Right cardiac atrium (tissue), 5 donors: ENCODE measurements at places on chromosomes 4 and X. TPM values are rescaled to one million over a fixed set of nuclear protein-coding genes. Genes with fewer than 3 reads are reported as not detected.

GRCh38 chr4:17780501-17781299, 721 bp downstream of the FAM184B start:
- no peak for DNase-seq

The TXK gene
- 1.0 TPM for total RNA-seq

The TDO2 gene
- total RNA-seq, result not detected

- no peak for DNase-seq
These were observed 32.4 kb downstream of the IGFBP7 start for GRCh38 chr4:57077550-57078343.

DNA sequence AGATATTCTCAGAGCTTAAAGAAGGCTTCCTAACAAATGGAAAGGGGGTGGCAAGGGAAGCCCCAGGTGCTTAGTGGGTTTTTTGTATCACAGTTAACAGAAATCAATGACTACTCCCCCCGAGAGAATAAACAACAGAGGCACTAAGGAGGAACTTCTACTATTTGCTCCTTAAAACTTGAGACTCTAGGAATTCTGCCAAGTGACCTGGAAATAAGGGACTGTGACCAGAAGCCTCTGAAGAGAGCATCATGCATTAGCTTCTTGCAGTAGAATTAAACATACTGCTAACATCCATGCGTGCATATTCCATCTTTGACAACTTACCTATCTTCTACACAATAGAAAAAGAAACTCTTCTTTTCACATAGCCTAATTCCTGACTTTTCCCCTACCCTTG, 86.8 kb downstream of the CAMK2D start:
- DNase-seq, result no peak

The NSD2 gene
- 44.4 TPM for total RNA-seq

DNA sequence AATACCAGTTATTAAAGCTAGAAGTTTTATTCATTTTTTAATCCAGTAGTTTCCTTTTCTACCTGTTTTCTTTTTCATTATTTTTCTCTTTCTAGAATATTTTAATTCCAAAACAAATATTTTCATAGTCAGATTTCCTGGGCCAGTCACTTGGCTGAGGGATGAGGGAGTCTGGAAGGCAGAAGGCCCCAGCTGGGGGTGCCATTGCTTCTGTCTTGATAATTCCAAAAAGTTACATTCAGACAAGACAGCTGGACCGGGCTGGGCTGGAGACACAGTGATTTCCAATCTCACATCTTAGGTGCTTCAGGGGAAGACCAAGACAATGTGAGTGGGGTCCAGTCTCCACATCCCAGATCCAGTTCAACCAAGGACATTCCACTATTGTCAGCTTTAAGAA, 263.5 kb downstream of the TMA16 start:
- DNase-seq, result no peak

GRCh38 chr4:10521424-10521823, 64.2 kb upstream of the ZNF518B start:
- DNase-seq, result no peak

DNA sequence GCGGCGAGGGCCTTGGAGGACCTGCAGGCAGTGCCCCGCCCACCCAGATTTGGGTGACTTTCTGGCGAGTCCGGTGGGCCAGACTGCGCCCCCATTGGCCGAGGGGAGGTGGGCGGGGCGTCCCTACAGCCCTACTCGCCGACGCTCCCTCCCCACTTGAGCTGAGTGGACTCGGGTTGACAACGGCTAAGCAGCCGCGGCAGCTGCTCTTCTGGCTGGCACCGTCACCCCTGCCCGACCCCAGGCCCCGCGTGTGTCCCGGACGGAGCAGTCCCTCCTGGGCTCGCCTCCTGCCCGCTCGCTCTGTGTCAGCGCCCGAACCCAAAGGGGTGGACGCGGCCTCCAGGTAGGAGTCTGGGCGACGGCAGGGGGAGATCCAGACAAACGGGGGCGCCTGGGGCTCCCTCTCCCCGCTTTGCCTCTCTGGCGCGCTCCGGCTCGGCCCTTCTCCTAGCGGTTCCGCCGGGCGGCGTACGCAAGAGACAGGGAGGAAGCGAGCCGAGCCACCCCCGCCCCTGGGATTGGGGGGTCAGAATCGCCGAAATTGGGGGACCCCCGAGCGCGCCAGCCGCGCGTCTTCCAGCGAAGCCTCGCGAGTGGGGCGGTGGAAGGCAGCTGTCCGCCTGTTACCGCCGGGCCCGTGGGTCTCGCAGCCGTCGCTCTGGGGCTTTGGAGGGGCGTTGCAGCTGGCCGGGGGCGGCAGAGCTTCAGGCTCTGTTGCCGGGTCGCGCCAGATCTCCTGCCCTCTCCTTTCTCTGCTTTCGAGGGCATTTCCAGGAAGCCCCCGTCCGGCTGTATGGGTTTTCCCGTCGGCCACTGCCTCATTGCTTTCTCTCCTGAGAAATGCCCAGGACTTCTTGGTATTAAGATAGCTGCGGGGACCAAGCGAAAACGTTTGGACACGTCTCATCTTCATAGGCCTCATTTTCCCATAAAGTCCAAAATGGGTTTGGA, 46.3 kb downstream of the STARD8 start:
- peak; percentile 90 for DNase-seq

DNA sequence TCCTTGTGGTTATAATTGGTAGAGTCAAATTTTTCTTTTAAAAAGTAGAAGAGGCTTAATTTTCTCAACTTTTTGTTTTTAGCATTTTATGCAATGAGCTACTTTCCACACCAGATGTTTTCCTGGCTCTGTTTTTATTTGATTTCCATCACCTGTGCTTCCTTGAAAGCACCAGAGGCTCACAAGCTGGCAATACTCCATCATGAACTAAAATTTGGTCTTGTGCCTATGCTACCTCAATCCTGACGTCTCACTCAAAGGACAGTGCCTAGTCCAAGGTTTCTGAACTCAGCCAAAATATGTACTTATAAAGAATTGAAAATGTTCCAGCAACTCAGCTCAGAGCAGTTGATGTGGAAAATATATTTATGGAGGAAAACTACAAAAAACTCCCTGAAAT, 914.0 kb upstream of the PRKX start:
- DNase-seq, result no peak

The DCAF4L1 gene
- 0.42 TPM for total RNA-seq

The UNC5C gene
- total RNA-seq, result 4.0 TPM

- DNase-seq, result peak; percentile 79
These were observed 32.8 kb downstream of the TMEM131L start for GRCh38 chr4:153499005-153499404.

DNA sequence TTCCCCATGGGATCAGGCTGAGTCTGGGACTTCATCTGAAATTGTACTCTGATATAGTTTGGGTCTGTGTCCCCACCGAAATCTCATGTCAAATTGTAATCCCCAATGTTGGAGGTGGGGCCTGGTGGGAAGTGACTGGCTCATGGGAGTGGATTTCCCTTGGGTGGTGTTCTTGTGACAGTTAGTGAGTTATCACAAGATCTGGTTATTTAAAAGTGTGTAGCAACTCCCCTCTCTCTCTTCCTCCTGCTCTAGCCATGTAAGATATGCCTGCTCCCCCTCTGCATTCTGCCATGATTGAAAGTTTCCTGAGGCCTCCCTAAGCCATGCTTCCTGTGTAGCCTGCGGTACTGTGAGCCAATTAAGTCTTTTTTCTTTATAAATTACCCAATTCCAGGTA, 61.0 kb downstream of the RASGEF1B start:
- no peak for DNase-seq

DNA sequence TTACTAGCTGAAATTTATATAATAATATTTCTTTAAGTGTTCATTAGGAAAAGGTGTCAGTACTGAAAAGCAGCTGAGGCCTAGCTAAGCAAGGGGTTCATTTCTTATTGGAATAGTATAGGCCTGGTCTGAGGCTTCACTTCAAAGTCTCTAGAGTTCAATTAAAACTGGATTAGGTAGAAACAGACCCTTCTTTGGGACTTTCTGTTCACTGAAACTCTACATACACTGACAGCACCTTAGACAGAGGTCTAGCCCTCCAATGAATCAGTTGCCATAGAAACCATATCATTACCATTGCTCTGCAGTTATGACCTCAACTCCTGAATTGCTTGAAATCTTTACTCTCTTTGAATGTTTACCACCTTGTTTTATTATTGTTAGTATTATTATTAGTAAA, 86.4 kb upstream of the MAB21L2 start:
- no peak for DNase-seq

DNA sequence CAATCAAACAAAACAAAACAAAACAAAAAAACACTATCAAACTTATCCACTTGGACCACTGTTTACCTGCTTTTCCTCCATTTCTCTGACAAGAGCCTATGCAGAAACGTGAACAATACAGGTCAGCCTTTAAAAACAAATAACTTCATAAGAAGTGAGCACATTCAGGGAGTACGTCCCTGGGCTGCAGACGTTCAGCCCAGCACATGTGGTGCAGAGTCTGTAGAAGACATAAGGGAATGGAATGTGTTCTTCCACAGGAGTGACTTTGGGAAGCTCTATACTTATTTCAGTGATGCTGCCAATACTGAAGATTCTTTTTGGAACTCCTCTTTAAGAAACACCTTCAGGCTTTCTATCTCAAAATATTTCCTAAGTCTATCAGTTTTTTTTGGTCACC, 120.6 kb downstream of the SPRY1 start:
- DNase-seq, result no peak

DNA sequence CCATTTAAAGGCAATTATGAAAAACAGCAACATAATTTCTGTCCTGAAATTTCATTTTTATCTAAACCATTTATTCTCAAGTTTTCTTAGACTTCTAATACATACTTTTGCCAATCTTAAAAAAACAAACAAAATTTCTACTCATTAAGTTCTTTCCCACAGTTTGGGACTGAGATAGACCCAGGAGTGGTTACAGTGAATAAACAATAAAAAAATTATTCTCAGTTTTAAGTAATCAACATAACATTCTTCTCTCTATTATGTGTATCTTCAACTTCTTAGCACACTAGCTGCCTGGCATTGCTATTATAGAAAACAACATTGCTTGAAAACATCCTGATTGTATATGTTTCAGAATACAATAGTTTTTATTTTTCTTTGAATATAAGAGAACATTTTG, 532.8 kb downstream of the IL15 start:
- no peak for DNase-seq

DNA sequence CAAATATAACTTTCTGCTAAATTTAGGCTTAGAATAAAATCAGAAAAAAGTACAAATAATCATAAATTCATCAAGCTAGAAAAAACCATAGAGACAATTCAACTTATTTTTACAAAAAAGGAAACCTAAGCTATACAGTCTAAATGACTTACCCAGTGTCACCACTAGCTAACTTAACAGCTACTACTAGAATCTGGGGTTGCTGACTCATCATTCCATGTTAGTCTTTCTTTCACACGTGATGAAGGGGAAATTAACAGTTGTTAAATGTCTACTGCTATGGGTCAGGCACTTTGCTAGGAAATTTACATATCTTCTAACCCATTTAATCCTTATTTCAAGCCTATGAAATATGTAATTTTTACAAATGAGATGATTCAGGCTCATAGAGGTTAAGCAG, 349.3 kb upstream of the GALNT7 start:
- no peak for DNase-seq
